Cardiac fibroblast (primary cell): ENCODE measurements at places on chromosomes 2 and 18.
A peak's percentile ranks its signal among the peaks of the same experiment; 100 is the strongest.

- DNase-seq: no peak
Observed at GRCh38 chr18:79657342-79657996, 22.1 kb upstream of the CTDP1 start.

- no peak for DNase-seq
Observed at GRCh38 chr2:99624677-99625076, 134.9 kb upstream of the REV1 start.

DNA sequence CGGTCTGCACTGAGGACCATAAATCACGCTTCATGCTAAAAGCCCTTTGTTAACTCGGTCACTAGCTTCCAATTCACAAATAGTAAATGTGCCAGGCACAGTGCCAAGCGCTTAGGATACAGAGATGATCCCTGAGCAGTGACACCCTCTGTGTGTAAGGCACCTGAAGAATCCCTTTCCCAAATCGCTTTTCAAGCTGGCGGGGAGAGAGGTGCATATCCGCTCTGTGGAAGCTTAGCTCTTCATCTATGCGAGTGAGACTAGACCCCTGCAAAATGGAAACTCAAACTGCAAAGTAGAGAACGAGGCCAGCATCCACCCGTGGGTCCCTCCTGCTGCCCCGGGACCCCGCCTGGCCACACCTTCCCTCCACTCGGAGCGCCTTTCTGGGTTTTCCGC lies 2.4 kb downstream of the PIEZO2 start:
- DNase-seq: no peak

- no peak for DNase-seq
Observed at GRCh38 chr2:30741576-30741975, 65.7 kb downstream of the CAPN13 start.

- DNase-seq: no peak
Observed at GRCh38 chr2:165074884-165075283, 119.6 kb upstream of the SLC38A11 start.

GRCh38 chr2:62539606-62540407 lies 33.8 kb upstream of the TMEM17 start:
- no peak for DNase-seq

DNA sequence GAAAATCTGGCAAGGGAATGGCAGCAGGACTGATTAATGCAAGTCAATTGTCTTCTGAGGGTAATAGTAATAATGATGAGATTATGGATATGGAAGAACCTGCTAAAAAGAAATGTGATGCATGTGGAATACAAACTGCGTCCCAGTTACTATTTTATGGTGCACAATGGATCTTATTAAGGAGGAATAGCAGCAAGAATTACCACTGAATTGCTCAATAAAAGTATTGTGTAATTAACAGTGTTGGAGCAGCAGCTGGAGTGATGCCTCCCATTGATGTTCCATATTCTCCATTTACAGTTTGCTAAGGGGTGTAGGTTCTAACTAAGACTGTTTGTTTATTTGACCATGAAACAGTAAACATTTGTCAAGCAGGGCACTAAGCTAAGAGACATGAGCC lies 167.9 kb downstream of the HRH4 start:
- DNase-seq: no peak

DNA sequence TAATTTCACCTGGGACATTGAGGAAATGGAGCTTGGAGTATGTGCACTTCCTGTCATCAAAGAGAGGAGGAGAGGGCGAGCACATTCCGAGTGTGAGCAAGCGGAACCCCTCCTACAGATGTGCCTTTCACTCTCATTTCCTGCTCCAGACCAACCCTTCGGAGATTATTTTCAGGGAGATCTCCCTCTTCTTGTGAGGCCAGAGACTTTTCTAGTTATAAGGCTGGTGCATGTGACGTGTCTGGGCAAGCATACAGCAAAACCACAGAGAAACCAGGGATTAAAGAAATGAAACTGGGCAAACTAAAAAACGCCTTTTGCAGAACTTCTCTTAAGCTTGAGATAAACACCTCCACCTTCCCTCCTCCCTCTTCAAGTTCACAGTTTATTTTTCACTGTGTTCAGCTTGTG lies 409.2 kb upstream of the TCF4 start:
- peak; percentile 11 for DNase-seq

- DNase-seq: no peak
Observed at GRCh38 chr2:234083572-234084348, 33.3 kb downstream of the SPP2 start.

GRCh38 chr2:119574108-119574815 lies 30.0 kb downstream of the CFAP221 start:
- DNase-seq: no peak
